Kidney glomerular epithelial cell (primary cell): ENCODE measurements at places on chromosomes 5 and 9.

DNA sequence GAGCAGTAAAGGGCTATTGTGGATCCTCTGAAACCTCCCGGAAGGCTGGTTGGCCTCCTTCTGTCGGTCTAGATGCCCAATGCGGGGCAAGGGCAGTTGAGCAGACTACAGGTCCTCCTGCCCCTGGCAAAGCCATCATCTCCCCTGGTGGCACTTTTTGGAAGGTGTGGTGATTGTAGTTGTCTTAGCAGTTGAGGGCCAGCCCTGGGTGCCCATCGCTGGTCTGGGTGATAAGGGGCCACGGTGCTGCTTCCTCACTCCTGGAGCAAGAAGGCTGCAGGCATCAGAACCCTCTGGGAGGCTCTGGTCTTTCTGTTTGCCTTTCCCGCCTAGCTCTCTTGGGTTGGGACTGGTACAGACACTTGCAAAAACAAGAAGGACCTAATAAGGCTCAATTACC, 63.8 kb downstream of the CYSTM1 start:
- DNase-seq = no peak

GRCh38 chr9:108443019-108443633, 412.7 kb downstream of the ACTL7B start:
- no peak for DNase-seq

DNA sequence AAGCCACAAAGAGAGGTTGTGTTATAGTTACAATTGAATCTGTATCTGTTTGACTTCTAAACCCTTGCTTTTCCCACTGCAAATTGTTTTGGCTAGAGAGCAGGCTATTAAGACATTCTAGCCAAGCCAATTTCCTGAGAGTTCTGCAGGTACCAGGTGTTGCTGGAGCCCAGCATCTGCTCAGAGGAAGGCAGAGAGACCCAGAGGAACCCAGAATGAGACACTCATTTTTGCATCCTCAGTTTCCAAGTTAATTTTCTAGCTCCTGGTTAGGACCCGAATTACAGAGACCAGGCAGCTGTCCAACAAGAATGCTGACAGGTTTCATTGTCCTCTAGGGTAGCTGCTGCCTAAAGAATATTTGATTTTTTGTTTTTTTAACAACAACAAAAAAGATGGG, 266.2 kb downstream of the TRIM32 start:
- no peak for DNase-seq

GRCh38 chr9:85414390-85414789, 327.4 kb downstream of the AGTPBP1 start:
- DNase-seq = no peak

DNA sequence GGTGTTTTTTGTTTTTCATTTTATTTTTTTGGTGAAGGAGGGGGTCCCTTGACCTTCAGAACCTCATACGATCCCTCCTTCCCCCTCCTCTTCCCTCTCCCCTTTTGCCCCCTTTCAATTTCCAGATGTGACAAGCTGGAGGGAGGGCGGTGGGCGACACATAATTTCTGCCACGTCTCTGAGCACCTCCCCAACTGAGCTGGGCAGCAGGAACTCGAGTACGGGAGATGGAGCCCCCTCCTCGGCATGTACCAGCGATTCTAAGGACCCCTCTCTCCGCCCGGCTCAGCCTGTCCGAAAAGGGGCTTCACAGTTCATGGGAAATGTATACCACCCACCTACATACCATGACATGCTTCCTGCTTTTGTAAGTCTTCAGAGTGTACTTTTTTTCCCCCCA, 52.4 kb downstream of the PRRC2B start:
- DNase-seq = no peak
